ENCODE measurements at places on chromosomes 6 and 20.
A peak's percentile ranks its signal among the peaks of the same experiment; 100 is the strongest.

GRCh38 chr20:39259010-39259803 lies 297.1 kb downstream of the DHX35 start:
- no peak for DNase-seq

- no peak for DNase-seq
Measured at GRCh38 chr20:36717657-36718056, 28.2 kb downstream of the NDRG3 start.

DNA sequence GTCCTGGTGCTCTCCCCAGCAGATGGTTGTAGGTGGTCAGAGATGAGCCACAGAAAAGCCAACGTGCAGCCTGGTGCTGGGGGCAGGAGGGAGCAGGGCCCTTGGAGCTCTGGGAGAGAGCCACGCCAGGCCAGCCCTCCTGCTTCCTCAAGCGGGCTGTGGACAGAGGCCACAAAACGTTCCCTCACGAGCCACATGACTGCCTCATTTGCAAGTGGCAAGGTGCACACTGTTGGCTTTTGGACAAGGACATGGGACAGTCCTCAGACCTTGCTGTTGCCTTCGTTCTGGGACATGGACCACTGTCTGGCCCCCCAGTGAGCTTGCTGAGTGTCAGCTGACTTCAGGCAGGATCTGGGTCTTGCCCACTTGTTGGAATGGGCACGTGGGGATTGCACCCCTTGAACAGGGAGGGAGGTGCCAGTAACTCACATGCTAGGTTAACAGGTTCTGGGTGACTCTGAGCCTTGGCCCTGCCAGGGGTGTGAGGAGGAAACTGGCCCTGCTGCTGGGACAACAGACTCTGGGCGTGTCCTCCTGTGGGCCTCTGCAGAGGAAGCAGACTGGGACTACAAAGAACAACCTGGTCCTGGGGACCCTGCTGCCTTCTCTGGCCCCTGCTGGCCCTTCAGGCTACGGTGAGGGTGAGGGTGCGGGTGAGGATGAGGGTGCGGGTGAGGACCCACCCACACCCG lies 2.6 kb downstream of the SLCO4A1 start:
- no peak for DNase-seq

DNA sequence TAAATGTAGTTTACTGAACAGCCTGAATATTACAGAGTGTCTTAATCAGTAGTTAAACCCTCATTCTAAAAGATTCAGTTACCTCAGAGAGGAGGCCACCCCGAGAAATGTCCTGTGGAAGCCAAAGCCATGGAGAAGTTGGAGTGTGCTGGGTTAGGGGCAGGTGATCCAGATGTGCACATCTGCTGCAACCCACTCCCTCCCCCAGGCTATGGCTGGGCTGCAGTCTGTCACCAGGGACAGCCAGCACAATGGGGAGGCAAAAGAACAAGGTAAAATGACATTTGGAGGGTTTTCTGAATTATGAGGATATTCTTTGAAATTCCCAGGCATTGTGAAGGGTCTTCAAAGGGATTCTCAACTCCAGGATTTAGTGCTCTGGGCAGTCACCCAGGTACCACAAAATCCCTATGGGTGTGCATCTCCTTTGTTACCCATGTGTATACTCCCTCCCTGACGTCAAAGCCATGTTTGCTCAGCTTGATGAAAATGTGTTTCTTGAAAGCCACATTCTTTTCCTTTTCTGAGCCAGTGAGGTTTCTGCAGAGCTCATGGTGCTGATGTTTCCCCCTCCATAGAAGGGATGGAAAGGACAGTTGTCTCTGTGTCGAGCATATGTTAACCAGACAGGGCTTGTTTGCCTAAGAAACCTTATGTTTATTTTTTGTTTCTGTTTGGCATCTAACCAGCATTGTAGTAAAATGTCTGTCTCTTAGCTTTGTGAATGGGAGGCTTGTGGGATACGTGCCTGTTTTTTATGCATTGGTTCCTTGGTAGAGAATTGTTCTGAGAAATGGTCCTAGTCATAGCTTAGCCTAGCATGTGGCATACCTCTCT lies 212.3 kb upstream of the TBX18 start:
- no peak for DNase-seq

GRCh38 chr6:26520850-26521599 lies 17.1 kb upstream of the HMGN4 start:
- peak; percentile 86 for DNase-seq

GRCh38 chr20:63005862-63006539 lies 763 bp downstream of the BHLHE23 start:
- DNase-seq = no peak

- DNase-seq = no peak
Measured at GRCh38 chr6:141451511-141452353, 681.0 kb upstream of the GJE1 start.

DNA sequence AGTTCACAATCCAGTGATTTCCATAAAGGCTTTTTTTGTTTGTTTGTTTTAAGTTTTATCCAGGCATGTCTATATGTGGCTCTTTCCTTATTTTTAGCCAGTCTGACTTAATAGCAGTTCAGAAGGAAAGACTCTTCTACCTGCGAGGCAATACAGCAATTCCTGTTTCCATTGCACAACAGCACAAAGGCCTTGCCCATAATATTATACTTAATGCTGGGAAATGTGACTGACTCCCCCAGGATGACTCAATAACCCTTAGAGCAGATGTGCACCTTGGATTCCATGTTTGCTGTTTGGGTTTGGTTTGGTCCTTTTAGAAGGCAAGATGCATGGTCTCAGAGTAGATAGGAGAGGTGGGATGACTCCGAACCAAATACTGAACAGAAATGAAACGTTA lies 184.1 kb downstream of the MTFR2 start:
- DNase-seq = no peak

DNA sequence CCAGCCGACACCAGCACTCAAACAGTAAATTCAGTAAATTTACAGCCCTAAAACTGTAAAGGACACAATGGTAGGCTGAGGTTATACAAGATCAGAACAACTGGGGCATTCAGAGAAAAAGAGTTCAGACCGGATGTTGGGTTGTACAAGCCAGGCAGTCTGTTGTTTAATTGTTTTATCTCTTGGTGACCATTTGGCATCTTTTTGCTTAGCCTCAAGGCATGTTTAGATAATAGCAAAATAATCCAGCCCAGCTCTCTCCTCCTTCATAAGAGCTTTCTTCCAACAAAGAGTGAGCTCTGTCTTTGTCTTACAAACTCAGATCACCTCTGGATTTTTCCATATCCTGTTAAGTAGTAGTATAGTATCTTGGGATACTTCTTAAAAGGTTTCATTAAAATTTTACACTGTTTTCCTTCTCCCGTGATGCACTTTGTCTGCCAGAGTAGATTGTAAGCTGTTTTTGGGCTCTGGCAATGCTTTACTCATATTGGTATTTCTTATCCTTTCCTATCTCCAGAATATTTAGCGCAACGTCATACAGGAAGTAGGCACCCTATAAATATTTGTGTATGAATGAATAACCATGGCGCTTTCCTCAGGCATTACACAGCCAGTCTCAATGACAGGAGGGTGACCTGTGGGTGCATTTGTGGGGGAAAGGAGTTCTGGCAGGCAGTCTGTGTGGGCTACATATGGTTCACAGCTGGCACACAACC lies 35.6 kb upstream of the TRAM2 start:
- DNase-seq = peak; percentile 37

GRCh38 chr20:10090588-10091166 lies 55.9 kb downstream of the ANKEF1 start:
- peak; percentile 9 for DNase-seq

- no peak for DNase-seq
Measured at GRCh38 chr6:140597181-140597580, 1222.7 kb upstream of the CITED2 start.

- DNase-seq = no peak
Measured at GRCh38 chr20:51735728-51736600, 32.2 kb downstream of the ATP9A start.

DNA sequence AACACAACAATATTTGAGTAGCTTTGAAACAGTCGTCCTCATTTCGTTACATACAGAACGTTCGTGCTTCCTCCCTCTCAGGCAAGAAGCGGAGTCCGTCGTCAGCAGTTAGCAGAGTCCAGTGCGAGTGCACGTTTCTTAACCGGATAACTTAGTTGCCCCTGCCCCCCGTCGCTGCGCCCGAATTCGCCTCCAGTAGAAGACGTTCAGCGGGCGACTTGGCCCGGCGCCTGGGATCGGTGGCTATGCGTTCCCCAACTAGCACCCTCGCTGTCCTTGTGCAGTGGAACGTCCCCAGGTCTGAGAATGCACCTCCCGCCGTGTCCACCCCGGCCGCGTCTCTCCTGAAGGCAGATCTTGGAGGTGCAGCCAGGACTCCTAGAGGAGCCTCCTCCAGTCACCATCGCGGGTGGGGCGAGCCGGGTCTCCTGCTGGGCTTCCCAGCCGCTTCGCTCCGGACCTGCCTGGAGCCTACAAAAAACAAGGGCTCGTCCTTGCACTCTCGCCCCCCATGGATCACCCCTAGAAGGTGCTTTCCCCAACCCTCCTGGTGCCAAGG lies 910 bp upstream of the PCSK2 start:
- peak; percentile 17 for DNase-seq

GRCh38 chr6:126641641-126642040 lies 301.7 kb downstream of the CENPW start:
- DNase-seq = no peak

DNA sequence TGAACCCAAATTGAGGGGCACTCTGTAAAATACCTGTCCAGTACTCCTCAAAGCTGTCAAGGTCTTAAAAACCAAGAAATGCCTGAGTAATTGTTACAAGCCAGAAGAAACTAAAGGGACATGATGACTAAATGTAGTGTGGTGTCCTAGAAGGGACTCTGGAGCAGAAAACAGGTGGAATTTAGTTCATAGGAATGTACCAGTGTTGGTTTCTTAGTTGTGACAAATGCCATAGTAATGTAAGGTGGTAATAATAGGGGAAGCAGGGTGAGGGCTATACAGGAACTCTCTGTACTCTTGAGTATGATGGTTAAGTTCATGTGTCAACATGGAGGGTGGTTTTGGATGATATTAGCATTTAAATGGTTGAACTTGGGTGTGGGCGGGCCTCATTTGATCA lies 92.3 kb downstream of the CNBD2 start:
- DNase-seq = no peak

GRCh38 chr6:156869980-156870398 lies 92.8 kb downstream of the ARID1B start:
- no peak for DNase-seq

GRCh38 chr6:93859971-93860370 lies 440.6 kb upstream of the EPHA7 start:
- DNase-seq = no peak

- DNase-seq = no peak
Measured at GRCh38 chr20:55094353-55094861, 619.0 kb downstream of the DOK5 start.

DNA sequence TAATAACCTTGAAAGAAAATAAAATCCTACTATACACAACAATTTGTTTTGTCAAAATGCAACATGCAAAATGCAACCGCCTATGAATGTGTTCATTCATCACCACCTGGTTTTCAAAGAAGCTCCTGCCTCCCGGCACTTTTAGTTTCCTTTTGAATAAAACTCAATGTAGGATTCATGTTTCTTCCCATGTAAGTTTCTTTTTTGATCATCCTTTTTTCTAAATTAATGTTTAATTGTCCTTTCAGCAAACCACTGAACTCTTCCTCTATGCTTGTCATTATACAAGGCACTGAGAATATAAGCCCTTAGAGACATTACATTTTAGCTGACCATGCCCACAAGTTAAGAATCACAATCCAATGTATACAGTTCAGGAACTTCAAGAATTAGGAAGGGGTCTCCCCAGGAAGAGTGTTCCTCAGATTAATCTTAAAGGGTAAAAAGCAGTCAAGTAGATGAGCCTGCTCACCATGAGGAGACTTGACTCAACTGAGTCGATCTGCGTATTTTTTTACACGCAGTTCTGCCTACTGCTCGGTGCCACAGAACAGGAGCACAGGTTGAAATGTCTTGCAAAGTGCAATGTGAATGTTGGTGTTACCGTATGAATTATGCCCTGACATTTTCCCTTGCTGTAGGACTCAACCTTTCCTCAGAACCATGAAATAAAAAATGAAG lies 7.2 kb upstream of the THEMIS start:
- no peak for DNase-seq

- no peak for DNase-seq
Measured at GRCh38 chr6:16510245-16510644, 251.0 kb downstream of the ATXN1 start.

GRCh38 chr20:51987812-51988211 lies 185.5 kb upstream of the SALL4 start:
- no peak for DNase-seq

- no peak for DNase-seq
Measured at GRCh38 chr20:14829906-14830305, 492.5 kb upstream of the FLRT3 start.

GRCh38 chr20:32470025-32470861 lies 112.1 kb downstream of the ASXL1 start:
- DNase-seq = no peak

GRCh38 chr20:59003836-59004492 lies 3.1 kb downstream of the CTSZ start:
- DNase-seq = no peak

GRCh38 chr6:52420668-52421358 lies 671 bp downstream of the EFHC1 start:
- peak; percentile 68 for DNase-seq

DNA sequence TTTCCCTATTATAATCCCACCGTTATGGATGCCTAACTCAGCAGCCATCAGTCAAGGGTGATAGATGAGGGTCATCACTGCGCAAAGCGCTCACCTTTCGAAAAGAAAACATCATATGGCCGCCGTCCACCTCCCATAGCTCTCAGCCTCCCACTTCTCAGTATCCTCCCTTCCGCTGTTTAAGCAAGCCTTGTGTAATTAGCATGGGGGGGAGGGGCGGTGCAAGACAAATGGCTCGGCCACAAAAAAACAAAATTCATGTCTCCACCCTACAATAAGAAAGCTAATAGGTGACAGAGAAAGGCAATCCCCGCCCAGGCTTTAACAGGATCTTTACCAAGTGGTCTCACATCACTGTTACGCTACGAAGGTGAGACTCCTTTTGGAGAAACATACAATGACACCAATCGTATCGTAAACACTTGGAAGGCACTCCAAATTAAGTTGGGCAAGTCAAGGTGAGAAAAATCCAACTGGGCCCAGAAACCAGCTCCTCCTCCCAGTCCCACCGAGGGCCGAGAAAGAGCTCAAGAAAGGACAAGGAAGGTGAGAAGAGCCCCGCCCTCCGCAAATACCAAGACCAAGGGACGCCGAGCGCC lies 645 bp downstream of the DDX39B start:
- peak; percentile 33 for DNase-seq

DNA sequence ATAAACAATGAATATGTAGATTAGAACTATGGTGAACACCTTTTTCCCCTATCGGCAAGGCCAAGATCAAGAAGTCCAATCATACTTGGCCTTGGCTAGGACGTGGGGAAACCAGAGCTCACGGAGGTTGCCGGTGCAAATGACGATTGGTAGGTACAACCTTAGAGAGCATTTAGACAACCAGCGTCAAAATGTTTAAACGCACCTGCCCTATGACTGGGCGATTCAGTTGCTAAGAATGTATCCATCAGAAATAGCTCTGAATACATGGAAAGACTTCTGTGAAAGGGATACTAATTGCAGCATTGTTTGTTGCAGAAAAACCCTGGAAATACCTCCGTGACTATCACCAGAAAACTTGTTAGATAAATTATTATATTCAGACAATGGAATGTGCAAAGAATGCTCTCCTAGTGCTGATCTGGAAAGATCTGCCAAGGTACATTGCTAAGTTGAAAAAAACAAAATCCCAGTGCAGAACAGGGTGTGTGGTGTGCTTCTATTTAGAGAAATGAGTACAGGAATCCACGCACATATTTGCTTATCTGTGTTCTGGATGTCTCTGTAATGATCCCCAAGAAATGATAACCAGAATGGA lies 48.0 kb upstream of the PTPN1 start:
- no peak for DNase-seq

GRCh38 chr6:112154711-112155110 lies 67.3 kb downstream of the FAM229B start:
- no peak for DNase-seq

GRCh38 chr6:70118670-70119069 lies 184.2 kb downstream of the COL9A1 start:
- DNase-seq = no peak
